Ascending aorta (tissue), 2 donors: ENCODE measurements at places on chromosomes 2 and 18. TPM values are rescaled to one million over a fixed set of nuclear protein-coding genes. Genes with fewer than 3 reads are reported as not detected.

The MARS2 gene
- 6.5 TPM for total RNA-seq

The ACAA2 gene
- 33.4 TPM for total RNA-seq

The KIF1A gene
- 0.11 TPM for total RNA-seq

The SEC11C gene
- 6.2 TPM for total RNA-seq

The LINC00305 gene
- total RNA-seq, result not detected

The SRD5A2 gene
- not detected for total RNA-seq

The SCN3A gene
- 1.4 TPM for total RNA-seq

The C2orf15 gene
- total RNA-seq, result 0.32 TPM

The SERPINB3 gene
- 0.21 TPM for total RNA-seq

The VIL1 gene
- total RNA-seq, result not detected

The FECH gene
- total RNA-seq, result 33.0 TPM

The RTP5 gene
- not detected for total RNA-seq

- H3K27ac ChIP-seq, result no peak overlapping the region
- H3K36me3 ChIP-seq, result no peaks in the 10 kb centered on the region
- no peaks in the 10 kb centered on the region for H3K27me3 ChIP-seq
- DNase-seq, result no peak
- H3K4me1 ChIP-seq, result no peaks in the 10 kb centered on the region
Measured at GRCh38 chr18:47485221-47485797, 233.8 kb upstream of the SKOR2 start.

DNA sequence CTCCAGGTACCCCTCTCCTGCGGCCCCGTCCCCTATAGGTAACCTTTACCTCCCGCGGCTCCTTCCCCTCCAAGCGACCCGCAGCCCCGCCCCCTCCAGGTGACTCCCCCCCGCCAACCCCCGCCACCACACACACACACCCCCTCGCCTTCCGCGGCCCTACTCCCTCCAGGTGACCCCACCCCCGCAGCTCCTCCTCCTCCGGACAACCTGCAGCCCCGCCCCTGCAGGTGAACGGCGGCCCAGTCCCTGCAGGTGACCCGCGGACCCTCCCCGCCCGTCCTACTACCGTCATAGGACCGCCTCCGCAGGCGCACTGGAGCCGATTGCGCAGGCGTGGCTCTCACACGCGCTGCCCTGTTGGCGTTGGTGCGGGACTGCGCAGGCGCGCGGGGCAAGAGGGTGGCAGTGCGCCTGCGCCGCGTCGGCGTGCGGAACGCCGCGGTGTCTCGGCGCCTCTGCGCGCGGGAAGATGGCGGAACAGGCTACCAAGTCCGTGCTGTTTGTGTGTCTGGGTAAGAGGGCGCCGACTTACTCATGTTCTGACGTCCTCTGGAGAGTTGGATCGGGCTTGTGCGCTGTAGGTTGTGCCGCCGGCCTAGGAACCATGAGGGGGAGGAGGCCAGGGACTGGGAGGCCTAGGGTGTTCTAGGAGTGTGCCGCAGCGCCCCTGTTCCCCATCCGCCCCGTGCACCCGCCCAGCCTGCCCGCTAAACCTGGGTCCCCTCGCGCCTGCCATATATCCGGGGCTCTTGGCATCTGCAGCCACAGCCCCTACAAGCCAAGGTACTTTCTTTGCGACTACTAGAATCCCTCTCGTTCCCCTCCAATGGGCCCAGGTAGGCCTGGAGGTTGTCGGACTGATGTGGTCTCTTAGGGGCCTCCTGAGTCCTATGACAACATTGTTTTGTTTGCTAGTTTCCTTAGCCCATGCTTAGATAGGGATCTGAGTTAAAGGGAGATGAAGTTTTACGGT lies at the start of gene ACP1:
TSS of gene ACP1 (plus strand) at position 455 of the 976 bp plus-strand sequence. CDS start at position 473, 18 bp downstream.
- no peaks in the 10 kb centered on the region for H3K36me3 ChIP-seq
- peak within 1 kb of the TSS; percentile 73 for H3K4me3 ChIP-seq
- peak; percentile 95 for DNase-seq

- no peak for DNase-seq
- no peaks in the 10 kb centered on the region for H3K36me3 ChIP-seq
- H3K4me3 ChIP-seq, result no peak overlapping the region
- no peaks in the 10 kb centered on the region for H3K27me3 ChIP-seq
- H3K27ac ChIP-seq, result no peak overlapping the region
- H3K4me1 ChIP-seq, result no peaks in the 10 kb centered on the region
Measured at GRCh38 chr2:192398236-192398635, 203.5 kb upstream of the TMEFF2 start.

DNA sequence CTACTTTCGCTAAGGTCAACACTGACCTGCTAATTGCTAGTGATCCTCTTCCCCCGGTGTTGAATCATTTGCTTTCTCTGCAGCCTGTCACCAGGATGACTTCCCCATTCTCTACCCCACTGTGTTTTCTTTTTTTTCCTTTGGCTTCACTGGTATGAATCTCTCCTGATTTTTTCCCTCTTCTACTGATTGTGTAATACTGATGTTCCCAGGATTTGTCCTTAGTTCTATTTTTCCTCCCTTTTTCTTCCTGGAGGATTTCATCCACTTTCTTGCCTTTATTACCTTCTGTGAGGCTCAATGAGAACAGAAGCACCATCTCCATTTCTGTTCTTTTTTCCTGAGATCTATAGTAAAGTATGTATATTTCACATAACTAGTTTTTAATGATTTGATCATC lies 14.1 kb upstream of the MSH2 start:
- H3K27ac ChIP-seq, result no peak overlapping the region
- H3K27me3 ChIP-seq, result no peaks in the 10 kb centered on the region
- no peak for DNase-seq
- no peak overlapping the region for H3K4me3 ChIP-seq
- no peaks in the 10 kb centered on the region for H3K36me3 ChIP-seq

GRCh38 chr2:9750224-9751215 lies 92.8 kb upstream of the TAF1B start:
- H3K27me3 ChIP-seq, result no peaks in the 10 kb centered on the region
- H3K27ac ChIP-seq, result no peak overlapping the region
- no peaks in the 10 kb centered on the region for H3K36me3 ChIP-seq
- H3K4me1 ChIP-seq, result peaks cover 3% of the 10 kb centered on the region
- no peak overlapping the region for H3K4me3 ChIP-seq

GRCh38 chr2:160415991-160416390 lies 77.6 kb downstream of the RBMS1 start:
- DNase-seq, result no peak
- H3K4me3 ChIP-seq, result no peak overlapping the region
- no peaks in the 10 kb centered on the region for H3K27me3 ChIP-seq
- H3K36me3 ChIP-seq, result no peaks in the 10 kb centered on the region

DNA sequence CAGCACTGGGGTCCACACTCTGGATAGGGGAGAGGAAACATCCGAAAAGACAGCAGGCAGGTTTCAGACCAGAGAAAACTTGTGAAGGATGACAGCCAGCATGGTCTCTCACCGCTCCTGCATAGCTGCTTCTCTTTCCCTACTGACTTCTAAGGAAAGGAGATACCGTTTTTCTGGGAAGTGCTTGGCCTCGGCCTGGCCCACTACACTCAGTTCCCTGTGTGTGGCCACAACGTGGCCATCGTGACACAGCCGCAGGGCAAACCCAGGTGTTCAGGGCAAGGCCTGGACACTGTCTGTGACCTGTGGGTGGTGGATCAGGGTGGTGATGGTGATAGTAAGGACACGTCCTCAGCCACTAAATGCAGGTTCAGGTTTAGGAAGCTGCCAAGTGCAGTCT lies 34.2 kb upstream of the ACAA2 start:
- H3K4me3 ChIP-seq, result no peak overlapping the region
- no peak overlapping the region for H3K27ac ChIP-seq
- H3K4me1 ChIP-seq, result no peaks in the 10 kb centered on the region

DNA sequence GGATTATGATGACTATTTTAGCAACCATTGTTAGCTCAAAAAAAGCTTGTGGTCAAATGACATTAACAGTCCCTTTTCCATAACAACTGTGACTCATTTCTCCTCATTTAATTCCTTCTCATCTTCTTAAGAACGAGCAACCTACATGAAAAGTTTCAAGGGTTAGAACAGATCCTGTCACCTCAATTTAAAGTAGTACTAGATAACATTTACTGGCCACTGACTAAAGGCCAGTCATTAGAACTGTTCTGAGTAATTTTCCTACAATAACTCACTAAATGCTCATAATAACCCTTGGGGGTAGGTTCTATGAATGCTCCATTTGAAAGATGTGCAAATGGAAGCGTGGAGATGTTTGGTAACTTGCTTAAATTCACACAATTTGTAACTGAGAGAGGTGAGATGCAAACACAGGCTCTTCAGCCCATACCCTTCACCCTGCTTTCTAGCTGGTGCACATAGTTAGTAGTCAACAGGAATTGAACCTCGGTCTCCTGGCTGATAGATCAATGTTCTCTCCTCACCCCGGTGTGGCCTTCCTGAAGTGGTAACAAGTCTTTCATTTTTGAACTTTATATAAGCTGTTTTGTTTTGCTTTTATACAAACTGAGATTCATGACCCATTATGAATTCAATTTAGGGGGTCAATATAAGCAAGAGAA lies 212.5 kb downstream of the SETBP1 start:
- no peaks in the 10 kb centered on the region for H3K27me3 ChIP-seq
- no peak overlapping the region for H3K27ac ChIP-seq
- DNase-seq, result no peak
- H3K4me1 ChIP-seq, result peaks cover 5% of the 10 kb centered on the region
- no peak overlapping the region for H3K4me3 ChIP-seq

GRCh38 chr2:54895730-54896129 lies 154.5 kb downstream of the RTN4 start:
- no peaks in the 10 kb centered on the region for H3K27me3 ChIP-seq
- no peaks in the 10 kb centered on the region for H3K4me1 ChIP-seq
- no peak overlapping the region for H3K4me3 ChIP-seq

DNA sequence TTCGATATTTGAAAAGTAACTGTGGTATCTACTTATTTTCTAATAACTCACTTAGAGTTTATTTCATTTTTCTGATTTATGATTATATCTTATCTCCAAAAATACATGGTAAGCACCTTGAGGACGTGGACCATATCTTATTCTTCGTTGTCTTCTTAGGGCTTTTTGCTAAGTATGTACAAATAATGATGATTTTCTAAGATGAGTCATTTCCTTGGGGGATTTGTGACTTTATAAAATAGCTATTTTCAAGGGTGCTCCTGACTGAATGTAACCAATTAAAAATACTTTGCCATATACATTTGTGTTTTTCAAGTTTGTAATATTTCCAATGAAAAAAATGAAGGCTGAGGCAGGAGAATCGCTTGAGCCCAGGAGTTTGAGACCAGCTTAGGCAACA lies 56.3 kb downstream of the GREB1L start:
- no peak for DNase-seq
- no peaks in the 10 kb centered on the region for H3K36me3 ChIP-seq
- H3K4me1 ChIP-seq, result no peaks in the 10 kb centered on the region
- H3K4me3 ChIP-seq, result no peak overlapping the region
- H3K27ac ChIP-seq, result no peak overlapping the region

GRCh38 chr2:174807931-174808330 lies 43.7 kb upstream of the CHRNA1 start:
- DNase-seq, result no peak
- no peak overlapping the region for H3K27ac ChIP-seq
- peaks cover 4% of the 10 kb centered on the region for H3K36me3 ChIP-seq
- no peaks in the 10 kb centered on the region for H3K27me3 ChIP-seq
- no peak overlapping the region for H3K4me3 ChIP-seq

DNA sequence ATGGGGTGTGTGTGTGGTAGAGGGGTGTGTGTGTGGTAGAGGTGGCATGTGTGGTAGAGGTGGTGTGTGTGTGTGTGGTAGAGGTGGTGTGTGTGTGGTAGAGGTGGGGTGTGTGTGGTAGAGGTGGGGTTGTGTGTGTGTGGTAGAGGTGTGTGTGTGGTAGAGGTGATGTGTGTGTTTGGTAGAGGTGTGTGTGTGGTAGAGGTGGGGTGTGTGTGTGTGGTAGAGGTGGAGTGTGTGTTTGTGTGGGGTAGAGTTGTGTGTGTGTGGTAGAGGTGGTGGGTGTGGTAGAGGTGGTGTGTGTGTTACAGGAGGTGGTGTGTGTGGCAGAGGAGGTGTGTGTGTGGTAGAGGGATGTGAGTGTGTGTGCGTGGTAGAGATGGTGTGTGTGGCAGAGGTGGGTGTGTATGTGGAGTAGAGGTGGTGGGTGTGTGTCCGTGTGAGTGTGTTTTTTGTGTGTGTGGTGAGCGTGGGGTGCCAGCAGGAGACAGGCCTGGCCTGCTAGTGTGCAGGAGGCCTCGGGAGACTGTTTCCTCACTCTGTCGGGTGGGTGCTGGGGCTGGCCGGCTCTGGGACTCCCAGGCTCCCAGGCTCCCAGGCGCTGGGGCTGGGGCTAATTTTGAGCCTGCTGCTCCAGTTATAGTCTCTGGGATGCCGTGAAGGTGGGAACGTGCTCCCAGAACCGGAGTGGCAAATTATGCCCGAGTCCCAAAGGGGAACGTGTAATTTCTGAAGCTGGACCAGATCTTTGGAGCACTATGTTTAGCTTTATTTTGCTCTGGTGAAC lies 165.2 kb downstream of the DYSF start:
- peaks cover 27% of the 10 kb centered on the region for H3K4me1 ChIP-seq
- peak overlapping the region; percentile 89 for H3K27ac ChIP-seq
- H3K27me3 ChIP-seq, result no peaks in the 10 kb centered on the region
- no peak overlapping the region for H3K4me3 ChIP-seq

DNA sequence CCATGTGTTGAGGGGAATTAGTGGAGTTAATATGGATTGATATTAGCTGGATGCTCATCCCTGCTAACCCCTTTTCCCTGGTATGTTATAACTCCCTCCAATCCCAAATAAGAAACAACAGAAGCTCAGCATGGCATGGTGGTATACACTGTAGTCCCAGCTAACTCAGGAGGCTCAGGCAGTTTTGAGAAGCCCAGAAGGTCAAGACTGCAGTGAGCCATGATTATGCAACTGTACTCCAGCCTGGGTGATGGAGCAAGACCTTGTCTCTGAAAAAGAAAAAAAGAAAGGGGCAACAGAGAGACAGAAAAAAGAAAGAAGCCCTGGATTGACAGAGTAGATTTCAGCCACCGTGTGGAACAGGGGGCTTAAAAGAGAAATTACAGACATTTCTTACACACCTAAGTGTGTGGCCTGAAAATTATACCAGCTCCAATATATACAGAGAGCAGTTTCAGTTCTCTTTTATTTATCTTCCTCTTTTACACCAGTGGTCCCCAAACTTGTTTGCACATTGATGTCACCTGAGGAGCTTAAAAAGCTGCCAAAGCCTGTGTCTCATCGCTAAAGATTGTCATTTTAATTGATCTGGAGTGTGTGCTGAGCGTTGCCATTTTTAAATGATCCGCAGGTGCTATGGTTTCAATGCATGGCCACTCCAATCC lies 203.6 kb downstream of the UBE2E3 start:
- H3K27ac ChIP-seq, result no peak overlapping the region
- H3K4me1 ChIP-seq, result no peaks in the 10 kb centered on the region
- no peaks in the 10 kb centered on the region for H3K27me3 ChIP-seq
- no peak overlapping the region for H3K4me3 ChIP-seq
- no peak for DNase-seq

DNA sequence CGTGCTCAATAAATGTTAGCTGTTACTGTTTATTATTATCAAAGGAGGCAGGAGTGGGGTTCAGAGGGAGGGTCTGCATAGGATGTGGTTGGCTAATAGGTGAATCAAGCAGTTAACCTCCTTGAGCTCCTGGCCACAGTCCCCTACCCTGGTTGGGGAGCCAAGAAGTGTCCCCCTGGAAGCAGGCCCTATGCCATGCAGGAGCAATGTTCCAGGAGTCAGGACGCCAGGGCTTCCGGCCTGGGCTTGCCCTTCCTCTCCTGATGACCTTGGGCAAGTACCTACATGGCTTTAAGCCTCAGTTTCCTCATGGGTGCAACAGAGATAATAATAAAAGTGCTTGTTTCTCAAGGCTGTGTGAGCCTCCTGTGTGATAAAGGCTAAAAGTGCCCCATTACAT lies 84.9 kb downstream of the DYSF start:
- no peak overlapping the region for H3K27ac ChIP-seq
- H3K27me3 ChIP-seq, result no peaks in the 10 kb centered on the region
- no peaks in the 10 kb centered on the region for H3K4me1 ChIP-seq
- DNase-seq, result no peak
- H3K36me3 ChIP-seq, result no peaks in the 10 kb centered on the region

GRCh38 chr2:173997269-173997668 lies 32.1 kb upstream of the SP3 start:
- peak overlapping the region; percentile 46 for H3K27ac ChIP-seq
- no peak overlapping the region for H3K4me3 ChIP-seq
- no peaks in the 10 kb centered on the region for H3K27me3 ChIP-seq
- no peaks in the 10 kb centered on the region for H3K4me1 ChIP-seq
